Brain pericyte (primary cell): ENCODE measurements at places on chromosomes 11 and 22.

DNA sequence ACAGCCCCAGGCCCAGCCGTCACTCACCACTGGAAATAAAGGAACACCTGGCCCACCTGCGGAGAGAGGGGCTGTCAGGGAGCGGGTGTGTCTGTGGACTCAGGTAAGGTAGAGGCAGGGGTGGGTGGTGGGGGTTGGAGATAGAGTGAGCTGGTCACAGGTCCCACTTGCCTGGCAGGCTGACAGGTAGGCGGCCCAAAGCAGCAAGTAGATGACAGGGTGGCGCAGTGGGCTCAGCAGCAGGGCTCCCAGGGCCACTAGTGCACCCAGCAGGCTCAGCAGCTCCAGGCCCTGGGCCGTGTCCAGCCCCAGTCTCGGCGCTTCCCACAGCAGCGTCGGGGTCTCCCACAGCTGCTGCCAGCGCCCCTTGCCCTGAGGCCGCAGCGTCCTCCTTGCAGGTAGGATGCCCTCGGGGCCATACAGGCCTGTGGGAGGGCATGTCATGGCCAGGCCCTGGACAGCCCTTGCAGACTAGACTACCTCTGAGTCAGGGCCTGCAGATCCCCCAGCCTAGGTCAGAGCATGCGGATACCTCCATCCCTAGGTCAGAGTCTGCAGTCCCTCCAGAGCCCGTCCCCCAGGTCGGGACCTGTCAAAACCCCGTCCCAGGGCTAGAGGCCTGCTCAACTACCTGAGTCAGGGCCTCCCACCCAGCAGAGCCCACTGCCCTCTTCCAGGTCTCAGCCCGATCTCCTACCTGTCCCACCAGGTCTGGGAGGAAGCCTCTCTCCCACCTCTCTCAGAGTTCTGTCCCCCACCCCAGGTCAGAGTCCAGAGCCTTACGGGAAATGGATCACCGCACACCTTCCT, 686 bp downstream of the LMF2 start:
- DNase-seq, result no peak

GRCh38 chr11:121066623-121067022, 34.4 kb upstream of the TECTA start:
- no peak for DNase-seq

DNA sequence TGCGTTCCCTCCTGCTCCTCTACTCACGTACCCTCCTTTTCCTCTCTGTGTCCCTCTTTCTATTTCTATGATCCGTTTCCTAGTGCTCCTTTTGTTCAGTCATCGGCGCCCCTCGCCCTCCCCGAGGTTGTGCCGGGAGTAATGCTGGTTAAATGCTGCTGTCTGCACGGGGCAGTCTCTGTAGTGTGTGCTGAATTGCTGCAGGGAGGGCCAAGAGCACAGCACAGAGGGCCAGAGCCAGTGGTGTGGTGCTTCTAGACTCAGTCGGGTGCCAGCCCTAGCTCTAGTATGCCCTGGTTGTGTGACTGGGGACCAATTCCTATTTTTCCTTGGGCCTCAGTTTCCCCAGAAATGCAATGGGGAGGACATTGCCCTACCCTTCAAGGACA, 98.3 kb downstream of the PKNOX2 start:
- DNase-seq, result peak; percentile 32

- DNase-seq, result no peak
Observed at GRCh38 chr11:20033806-20034205, 126.5 kb downstream of the DBX1 start.

GRCh38 chr22:23762842-23763578, at the start of gene C22orf15:
TSS of gene C22orf15 (plus strand) at chr22:23762990. CDS start at chr22:23763307, 317 bp downstream.
- DNase-seq, result no peak

DNA sequence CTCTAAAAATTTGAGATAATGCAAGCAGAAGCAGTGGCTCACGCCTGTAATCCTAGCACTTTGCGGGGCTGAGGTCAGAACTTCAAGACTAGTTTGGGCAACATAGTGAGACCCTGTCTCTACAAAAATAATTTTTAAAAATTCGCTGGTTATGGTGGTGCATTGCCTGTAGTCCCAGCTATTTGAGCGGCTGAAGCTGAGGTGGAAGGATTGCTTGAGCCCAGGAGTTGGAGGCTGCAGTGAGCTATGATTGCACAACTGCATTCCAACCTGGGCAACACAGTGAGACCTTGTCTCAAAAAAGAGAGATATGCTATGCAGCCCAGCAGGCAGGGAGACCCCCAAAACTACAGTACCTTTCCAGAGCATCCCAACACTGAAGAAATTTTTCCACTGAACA, 2.3 kb downstream of the CTSC start:
- no peak for DNase-seq

- DNase-seq, result no peak
Observed at GRCh38 chr11:130029137-130029536, 26.5 kb upstream of the PRDM10 start.

DNA sequence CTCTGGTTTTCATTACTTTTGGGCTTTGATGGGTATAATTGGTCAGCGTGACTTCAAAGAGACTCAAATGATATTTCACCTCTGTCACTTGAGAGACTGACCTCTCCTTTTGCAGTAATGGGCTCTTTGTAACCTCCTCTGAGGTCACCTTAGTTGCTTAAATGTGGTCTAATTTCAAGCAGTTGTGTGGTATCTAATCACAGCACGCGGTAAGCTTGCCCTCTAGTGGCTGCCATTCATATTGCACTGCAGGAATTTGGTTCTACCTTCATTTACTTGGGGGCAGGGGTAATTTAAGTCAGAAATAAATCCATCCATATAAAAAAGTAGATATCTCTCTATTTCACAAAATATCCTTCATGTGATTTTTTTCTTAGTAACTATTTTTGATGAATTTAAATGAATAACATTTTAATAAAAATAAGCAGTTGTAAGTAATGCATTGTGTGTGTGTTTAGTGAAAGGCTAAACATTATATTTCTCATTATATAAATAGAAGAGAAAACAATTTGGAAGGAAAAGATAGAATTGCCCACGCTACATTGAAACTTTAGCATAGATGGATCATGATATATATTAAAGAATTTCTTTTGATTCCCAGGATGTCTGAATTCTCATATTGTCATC, 55.0 kb upstream of the ANO3 start:
- DNase-seq, result peak; percentile 38

- DNase-seq, result no peak
Observed at GRCh38 chr22:35591714-35592417, 25.3 kb downstream of the MB start.

DNA sequence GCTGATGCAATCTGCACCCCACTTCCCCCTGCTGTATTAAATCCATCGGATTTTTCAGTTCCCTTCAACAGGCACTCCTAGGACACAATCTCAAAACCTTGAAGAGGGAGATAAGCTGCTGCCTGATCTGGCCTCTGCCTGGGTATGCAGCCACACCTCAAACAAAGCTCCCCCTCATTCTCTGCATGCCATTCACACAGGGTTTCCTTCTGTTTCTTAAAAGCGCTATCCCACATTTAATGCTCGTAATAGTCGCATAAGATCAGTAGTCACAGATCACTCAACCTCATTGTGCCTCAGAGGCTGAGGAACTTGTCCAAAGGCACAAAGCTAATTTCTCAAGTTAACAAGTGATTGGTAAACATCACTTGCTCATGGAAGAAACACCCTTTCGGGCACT, 34.0 kb downstream of the UQCR10 start:
- DNase-seq, result no peak

GRCh38 chr11:13333456-13333957, 55.9 kb downstream of the BMAL1 start:
- DNase-seq, result no peak

GRCh38 chr11:106288822-106289387, 211.4 kb downstream of the AASDHPPT start:
- DNase-seq, result no peak

GRCh38 chr11:64369440-64370421, 10.8 kb downstream of the RPS6KA4 start:
- DNase-seq, result no peak

- DNase-seq, result no peak
Observed at GRCh38 chr11:1912289-1912878, 7.1 kb upstream of the TNNT3 start.

GRCh38 chr11:61838921-61839320, 10.8 kb downstream of the FADS2 start:
- no peak for DNase-seq

DNA sequence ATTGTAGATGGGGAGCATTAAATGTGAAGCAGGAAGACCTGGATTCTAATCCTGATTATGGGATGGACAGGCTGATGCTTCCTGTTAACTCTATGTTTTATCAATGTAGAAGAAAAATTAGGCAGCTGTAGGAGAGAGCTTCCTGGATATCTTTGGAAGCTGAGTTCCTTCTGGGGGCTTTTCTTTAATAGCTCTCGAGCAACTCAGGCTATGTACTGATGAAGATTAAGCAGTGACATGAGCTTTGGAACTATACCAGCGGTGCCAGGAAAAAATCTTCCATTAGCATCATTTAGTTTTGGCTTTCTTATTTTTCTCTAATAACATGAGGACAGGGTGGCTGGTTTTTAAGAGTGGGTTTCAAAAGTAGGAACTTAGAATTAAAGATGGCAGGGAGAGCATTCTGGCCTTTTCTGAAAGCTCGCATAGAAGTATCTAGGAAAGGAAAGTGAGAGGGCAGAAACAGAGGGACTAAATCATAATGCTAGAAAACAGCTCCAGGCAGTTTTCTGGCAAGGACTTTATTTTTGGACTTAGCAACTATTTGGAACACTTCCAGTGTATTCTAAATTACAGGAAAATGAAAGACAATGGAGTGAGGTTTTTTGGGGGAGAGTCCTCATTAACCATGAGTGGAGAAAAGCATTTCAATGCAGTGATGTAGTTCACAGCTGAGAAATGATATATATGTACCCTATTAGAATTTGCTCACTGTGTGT, 69.2 kb upstream of the RRM1 start:
- no peak for DNase-seq

GRCh38 chr11:121564948-121565684, 112.3 kb upstream of the SORL1-AS1 start:
- DNase-seq, result no peak

DNA sequence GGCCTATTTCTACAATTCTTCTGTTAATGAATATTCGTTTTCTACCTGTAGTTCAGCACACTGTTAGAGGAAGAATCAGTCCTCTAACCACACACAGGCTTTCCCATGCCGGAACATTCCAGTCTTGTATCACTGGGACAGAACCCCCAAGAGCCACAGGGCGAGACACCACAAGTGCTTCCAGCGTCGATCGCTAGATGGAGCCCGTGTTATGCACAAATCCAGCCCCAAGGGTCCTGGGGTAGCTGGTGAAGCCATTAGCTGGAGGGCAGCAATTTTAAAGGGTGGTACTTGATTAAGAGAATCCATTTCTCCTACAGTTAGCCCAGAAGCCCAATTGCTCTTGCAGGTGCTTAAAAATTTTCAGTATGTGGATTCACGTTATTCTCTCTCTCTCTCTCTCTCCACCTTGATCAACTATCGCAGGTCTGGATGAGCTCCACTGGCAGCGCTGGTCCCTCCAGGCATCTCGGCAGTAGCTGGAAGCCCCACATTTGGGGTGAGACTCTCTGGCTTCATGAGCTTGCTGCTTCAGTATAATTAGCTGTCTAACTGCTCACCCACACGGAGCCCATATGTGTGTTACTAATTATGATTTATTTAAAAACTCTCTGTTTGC, 148.2 kb upstream of the SNX19 start:
- DNase-seq, result peak; percentile 10

DNA sequence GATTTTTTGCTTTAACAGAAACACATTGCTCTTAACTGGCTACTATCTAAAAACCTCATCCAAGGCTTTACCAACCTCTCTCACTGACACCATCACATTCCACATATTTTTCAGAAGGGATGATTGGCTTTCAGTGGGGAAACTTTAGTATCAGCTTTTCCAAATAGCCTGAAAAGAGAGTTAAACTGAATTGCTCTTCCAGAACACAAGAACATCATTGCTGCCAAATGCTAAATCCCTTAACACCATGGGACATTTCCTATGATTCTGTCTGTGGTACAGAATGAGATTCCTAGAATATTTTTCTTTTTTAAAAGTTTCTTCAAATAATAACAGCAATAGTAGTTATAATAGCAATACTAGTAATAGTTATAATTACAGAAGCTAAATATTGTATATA, 45.4 kb downstream of the SOX6 start:
- DNase-seq, result no peak

DNA sequence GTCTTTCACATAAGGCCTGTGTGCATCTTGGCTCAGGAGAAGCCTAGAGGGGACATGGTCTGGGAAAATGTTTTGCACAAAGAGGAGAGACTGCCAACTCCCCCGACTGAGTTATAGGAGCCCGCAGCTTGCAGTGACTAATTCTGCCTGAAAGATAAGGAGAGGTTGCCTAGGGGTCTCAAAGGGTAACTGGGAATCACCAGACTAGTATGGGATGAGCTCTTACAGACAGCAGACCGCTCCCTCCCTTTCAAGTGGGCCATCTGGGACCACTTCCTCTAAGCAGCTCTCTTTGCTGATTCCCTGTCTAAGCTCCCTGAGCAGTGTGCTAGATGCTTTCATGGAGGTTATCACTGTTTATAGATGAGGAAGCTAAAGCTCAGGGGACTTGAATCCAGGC, 105.1 kb downstream of the TENM4 start:
- no peak for DNase-seq

DNA sequence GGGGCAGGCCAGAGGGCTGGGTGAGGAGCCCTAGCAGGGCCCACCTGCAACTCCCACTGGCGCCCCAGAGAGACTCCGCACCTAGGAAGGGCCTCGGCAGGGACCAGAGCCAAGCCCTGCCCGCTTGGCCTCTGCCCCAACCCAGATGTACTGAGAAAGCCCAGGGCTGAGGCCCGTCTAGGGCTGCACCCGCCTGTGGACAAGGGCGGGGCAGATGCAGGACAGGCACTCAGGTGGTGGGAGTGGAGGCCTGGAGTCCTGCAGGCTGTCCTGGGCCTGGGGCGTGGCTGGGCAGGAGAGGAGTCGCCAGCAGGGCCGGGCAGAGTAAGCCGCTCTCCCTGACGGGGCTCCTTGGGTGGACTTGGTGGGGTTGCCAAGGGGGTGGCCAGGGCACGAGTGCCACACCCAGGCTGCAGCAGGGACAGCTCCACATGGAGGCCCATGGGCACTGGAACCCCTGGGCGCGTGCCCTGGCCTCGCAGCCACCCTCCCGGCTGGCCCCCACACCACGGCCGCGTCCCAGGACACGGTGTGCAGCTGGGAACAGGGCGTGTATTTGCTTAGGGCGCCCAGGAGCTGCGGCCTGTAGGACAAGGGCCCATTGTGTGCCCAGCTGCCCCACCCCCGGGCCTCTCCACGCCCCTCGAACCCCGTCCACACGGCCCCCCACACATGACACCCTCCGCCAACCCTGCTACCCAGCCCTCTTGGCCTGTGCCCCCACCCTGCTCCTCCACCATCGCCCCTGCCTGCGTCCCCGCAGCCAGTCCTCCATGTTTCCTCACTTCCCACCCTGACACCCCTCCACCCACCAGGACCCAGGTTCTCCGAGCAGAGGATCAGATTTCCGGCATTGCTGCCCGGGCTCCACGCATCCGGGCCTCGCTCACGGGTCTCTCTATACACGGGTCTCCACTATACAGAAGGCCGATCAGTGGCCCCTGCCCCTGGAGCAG, 11.3 kb upstream of the PIM3 start:
- no peak for DNase-seq

- DNase-seq, result no peak
Observed at GRCh38 chr11:118790357-118791110, 430 bp downstream of the DDX6 start.
